Uterus (tissue), 4 donors: ENCODE measurements at places on chromosomes 6 and 20.
A peak's percentile ranks its signal among the peaks of the same experiment; 100 is the strongest.

GRCh38 chr20:10578607-10579006 lies 95.2 kb downstream of the JAG1 start:
- no peak for DNase-seq

- DNase-seq, result no peak
Observed at GRCh38 chr20:10060226-10060625, 25.4 kb downstream of the ANKEF1 start.

DNA sequence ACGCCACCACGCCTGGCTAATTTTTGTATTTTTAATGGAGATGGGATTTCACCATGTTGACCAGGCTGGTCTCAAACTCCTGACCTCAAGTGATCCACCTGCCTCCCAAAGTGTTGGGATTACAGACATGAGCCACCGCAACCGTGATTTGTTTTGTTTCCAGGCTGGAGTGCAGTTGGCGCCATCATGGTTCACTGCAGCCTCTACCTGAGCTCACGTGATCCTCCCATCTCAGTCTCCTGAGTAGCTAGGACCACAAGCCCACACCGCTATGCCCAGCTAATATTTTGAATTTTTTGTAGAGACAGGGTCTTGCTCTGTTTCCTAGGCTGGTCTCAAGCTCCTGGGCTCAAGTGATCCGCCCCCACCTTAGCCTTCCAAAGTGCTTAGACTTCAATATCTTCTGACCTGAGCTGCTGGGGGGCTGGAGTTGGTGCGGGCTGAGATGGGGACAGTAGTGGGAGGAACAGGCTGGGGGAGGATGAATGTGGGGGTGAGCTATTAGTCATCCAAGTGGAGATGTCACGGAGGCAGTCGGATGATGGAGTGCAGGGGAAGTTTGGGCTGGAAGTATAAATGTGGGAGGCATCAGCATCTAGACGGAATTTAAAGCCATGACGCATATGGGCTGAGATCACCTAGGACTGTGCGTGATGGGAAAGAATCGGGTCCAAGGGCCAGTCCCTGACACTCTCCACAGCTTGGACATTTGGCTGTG lies 23.1 kb upstream of the ZMYND8 start:
- peak; percentile 85 for DNase-seq

- DNase-seq, result no peak
Observed at GRCh38 chr6:129351807-129352206, 358.2 kb downstream of the ARHGAP18 start.

- DNase-seq, result peak; percentile 57
Observed at GRCh38 chr20:5072756-5073659, 46.8 kb downstream of the PCNA start.

DNA sequence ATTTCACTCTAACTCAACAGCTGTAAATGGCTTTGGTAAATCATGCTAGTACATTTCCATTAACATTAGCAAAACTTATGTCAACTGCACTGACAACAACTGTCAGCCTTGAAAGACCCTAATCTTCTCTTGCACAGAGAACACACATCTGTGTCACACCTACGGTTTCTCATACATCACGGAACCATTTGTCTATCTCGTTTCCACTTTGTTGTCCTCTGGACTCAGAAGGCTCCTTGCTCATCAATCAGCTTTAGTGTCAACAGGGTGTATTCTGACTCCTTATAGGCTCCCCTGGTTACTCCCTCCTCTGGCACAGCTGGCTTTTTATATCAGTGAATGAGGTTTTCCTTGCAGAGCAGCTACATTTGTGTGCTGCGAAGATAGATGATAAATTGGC lies 49.3 kb downstream of the CD83 start:
- no peak for DNase-seq

GRCh38 chr6:158648682-158649131 lies 1.1 kb upstream of the SYTL3 start:
- no peak for DNase-seq

DNA sequence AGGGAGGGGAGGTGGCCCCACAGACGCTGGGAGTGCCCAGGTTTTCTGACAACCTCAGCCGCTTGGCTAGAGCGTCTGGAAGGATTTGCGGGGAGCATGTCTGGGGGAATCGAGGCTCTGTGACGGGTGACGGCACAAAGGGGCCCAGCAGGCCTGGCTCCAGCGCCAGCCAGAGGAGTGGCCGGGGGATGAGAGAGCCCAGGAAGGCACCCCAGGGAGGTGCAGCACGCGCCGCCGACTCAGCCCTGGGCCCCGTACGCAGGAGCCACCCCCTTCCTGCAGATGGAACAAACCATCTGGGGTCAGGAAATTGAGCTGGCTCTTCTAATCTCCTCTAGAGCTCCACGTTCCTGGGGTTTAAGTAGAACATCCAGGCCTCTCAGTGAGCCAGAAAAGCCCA lies 5.9 kb upstream of the SLCO4A1 start:
- no peak for DNase-seq

DNA sequence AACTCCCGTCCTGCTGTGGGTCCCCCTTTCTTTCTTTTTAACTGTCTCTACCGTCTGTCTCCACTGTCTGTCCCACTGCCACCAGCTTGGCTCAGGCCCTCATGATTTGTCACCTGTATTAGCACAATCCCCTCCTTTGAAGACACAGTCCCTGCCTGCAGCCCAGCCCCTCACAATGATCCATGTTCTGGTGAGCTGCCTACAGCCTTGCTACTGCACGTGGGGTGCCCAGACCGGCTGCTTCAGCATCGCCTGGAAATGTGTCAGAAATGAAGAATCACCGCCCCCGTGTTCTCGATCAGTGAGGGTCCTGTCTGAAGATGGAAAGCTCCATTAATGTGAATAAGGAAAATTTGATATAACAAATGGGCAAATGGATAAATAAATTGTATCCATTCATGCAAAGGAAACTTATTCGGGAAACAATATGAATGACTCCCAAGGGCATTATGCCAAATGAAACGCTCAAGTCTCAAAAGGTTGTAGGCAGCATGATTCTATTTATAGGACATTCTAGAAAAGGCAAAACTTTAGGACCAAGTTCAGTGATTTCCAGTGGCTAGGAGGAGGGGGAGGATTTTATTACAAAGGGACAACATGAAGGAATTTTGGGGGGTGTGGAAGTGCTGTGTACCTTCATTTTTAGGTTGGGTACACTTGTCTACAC lies 59.4 kb upstream of the CD83 start:
- DNase-seq, result no peak

DNA sequence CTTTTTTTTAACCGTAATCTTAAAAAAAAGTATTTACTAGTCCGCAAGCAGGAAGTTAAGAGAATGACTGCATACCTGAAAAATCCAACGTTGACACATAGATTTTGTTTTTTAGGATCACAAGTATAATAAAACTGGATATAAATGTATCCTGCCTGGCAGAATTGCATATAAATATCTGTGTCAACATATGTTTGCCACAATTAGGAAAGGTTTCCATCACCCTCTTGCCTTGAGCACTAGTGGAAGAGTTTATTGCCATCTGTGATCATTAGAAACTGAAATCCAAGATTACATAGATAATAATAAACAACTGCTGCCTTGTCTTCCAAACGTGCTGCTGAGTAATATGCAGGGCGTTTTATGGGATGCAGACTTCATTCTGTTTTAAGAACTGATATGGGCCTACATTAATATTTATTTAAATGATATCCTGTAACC lies 27.9 kb downstream of the PLEKHG1 start:
- no peak for DNase-seq

DNA sequence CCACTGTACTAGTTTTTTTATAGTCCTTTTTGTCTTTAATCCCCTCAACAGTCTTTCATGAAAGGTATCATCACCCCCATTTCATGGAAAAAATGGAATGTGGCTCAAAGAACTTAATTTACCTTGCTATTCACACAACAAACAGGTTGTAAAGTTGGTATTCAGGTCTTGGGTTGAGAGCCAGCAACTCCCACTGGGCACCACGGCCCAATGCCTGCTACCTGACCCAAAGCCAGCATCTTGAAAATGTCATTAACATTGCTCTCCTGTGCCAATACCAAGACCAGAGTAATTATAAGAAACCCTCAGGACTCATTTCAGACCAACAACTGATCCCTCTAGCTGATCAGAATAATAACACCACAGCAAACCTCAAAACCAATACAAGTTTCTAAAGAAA lies 75.7 kb downstream of the METTL24 start:
- no peak for DNase-seq

- DNase-seq, result no peak
Observed at GRCh38 chr6:133392641-133393040, 151.5 kb downstream of the EYA4 start.

DNA sequence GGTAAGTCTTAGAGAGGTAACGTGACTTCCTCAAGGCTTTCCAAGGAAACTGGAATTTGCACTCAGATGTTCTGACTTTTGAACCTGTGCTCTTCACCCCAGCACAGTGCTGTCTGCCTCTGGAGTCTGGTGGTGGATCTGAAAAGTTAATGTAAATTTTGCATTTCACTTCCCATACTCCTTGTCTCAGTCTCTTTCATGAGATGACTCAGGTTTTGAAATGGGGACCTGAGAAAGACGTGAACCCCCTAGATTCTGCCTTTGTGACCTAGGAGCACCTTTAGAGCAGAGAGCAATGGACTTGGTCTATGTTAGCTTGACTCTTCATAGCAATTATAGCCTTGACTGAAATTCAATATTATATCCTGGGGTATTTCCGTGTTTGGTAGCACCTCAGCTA lies 223.0 kb downstream of the QKI start:
- no peak for DNase-seq

DNA sequence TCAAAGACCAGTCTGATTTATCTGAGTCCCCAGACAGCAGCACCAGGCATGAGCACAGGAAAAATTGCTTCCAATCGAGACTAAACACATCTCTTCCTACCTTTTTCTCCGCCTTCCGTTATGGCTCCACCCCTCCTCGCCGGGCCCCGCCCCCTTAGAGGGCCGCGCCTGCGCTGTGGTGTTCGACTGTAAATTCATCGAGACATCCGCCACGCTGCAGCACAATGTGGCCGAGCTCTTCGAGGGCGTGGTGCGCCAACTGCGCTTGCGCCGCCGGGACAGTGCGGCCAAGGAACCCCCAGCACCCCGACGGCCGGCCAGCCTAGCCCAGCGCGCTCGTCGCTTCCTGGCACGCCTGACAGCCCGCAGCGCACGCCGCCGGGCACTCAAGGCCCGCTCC lies 8.9 kb downstream of the REM1 start:
- DNase-seq, result peak; percentile 31

DNA sequence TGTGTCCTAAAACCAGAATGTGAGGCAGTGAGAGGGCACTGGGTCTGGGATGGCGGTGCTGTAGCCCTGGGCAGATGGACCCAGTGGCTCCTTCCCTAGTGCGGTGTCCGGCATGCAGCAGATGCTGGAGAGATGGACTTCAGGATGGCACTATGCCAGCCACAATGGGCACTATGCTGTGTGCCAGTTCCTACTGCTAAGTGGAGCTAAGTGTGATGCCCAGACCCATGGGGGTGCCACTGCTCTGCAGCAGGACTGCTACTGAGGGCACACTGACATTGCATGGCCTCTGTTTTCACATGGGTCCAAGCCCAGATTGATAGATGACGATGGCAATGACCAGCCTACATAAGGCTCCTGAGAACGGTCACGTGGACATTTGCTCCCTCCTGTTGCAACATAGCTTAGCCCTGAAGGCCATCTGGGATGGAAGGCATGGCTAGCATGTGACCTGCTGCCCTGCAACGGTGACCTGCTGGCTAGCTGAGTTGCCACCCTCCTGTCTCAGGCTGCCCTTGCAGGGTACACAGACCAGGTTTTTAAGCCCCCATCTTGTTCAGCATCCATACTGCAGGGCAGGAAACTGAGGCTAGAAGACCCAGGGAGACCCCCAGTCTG lies 31.3 kb upstream of the KCNK16 start:
- DNase-seq, result no peak
